NCI-H2171 (cell line): ENCODE measurements at places on chromosomes 3 and 15.

- no peak for DNase-seq
These were observed 12.0 kb upstream of the ZNF592 start for GRCh38 chr15:84736375-84736774.

- no peak for DNase-seq
These were observed 636.2 kb downstream of the NAALADL2 start for GRCh38 chr3:175495331-175495730.

DNA sequence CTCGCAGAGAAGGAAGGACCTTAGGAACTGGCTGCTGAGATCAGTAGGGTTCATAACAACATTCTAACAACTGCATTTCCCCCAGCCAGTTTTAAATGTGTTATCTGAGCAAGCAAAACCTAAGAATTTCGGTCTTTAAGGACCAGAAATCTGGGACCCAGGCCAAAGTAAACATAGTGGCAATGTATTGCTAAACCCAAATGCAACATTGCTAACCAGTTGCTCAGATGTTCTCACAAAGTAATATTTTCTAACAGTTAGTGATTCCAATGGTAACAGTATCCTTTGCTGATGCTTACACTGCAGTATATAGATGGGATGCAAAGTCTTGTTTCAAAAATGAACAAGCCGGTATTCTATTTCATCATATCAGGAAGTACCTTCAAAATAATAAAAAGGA, 254.3 kb downstream of the RYR3 start:
- DNase-seq = no peak

DNA sequence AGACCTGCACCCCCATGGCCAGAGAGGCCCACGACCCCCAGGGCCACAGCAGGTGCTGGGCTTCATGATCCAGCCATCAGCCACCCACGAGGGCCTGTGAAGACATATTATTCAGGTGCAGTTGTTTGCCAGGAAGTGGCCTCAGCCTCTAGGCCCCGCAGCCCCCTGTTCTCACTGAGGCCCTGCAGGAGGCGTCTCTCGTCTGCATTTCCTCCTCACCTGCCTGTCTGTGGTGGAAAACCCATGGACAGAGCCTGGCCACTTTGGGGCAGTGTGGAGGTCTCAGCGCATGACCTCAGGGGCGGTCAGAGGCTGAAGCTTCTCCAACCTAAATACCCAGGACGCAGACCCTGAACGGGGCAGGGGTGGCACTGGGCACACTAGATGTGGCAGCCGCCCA, 18.6 kb downstream of the UROC1 start:
- no peak for DNase-seq

GRCh38 chr3:14925729-14926591, 21.4 kb upstream of the NR2C2 start:
- no peak for DNase-seq

- no peak for DNase-seq
These were observed 34.4 kb downstream of the RYK start for GRCh38 chr3:134216191-134216764.

- no peak for DNase-seq
These were observed 25.1 kb upstream of the ETV5 start for GRCh38 chr3:186133980-186134379.

DNA sequence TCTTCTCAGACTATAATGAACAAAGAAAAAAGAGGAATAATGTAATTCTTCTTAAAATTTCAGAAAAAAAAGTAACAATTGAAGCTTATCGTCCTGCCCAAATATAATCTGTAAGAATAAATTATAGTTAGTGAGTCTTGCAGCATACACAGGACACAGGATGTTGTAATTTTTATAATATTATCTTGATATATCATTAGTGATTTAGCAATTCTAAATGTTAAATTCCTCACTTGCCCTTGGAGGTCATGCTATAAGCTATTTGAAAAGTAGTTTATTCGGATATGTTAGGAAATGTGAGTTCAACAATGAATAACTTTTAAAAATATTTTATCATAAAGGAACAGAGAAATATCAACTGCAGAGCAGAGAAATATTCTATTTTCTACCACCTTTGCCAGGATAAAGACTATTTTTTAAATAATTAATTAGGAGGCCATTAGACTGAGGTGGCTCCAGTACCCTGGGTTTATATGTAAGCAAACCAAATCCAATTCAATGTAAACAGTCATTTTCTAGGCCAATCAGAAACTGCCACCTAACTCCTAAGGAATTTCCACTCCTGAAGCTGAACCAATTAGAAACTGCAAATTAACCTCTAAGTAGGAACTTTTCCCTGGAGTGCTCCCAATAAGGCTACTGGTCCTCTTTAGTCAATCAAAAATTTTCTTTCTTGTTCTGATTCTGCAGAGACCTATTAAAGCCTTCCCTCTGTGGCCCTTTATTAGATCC, 1109.3 kb downstream of the ROBO2 start:
- DNase-seq = no peak

DNA sequence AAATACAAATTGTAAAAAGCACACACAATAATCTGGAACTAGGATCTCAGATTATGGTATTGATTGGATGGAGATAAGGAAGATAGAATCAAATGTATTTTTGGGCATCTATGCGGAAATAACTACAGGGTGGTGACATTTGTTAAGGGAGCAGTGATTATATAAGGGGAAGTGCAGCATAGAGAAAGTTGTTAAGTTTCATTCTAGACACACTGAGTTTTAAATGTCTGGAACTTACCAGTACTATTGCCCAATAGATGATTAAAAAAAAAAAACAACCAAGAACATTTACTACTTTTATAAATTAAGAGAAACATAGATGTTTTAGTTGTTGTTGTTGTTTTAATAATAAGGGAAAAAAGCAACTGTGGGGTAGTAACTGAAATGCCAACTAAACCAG, 32.1 kb upstream of the C3orf38 start:
- DNase-seq = no peak

- no peak for DNase-seq
These were observed 118.8 kb downstream of the NSMCE3 start for GRCh38 chr15:29150515-29151483.

DNA sequence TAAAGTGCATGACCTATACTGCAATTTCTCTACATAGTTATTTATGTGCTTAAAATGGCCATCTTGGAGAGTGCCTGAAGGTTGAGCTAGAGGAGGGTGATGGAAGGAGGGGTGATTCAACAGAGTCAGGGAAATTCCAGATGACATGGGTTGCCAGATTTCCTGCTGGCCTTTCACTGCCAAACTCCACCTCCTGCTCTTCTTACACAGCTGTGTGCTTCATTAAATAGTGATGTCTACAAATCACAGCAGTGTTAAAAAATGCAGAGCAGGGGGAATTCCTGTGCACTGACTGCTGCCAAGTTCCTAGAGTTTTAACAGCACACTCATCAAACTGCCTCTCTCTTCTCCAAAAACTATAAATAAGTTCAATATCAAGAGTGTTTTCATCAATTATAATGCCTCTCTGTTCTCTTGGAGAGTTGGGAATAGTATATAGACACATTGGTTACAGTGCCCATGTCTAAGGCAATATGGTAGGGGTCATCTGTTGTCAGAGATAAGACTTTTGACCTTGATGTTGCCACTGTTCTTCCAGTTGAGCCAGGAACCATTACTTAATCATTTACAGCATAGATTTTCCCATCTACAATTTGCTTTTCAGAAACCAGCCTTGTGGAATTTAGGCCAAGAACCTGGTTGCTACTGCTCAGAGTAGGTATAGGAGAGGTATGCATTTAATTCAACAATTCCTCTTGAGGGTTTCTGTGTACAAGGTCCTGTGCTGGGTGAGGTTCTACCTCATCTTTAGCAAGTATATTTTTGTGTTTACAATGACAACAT, 79.6 kb downstream of the TP63 start:
- peak; percentile 15 for DNase-seq

DNA sequence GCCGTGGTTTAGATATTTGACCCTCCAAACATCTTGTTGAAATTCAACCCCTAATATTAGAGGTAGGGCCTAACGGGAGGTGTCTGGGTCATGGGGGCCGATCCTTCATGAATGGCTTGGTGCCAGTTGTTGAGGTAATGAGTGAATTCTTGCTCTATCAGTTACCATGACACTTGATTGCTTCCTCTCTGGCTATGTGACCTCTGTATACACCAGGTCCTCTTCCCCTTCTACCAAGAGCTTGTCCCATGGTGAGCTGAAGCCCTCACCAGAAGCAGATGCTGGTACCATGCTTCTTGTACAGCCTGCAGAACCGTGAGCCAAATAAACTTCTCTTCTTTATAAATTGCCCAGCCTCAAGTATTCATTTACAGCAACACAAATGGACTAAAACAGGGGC, 41.8 kb upstream of the TIPARP start:
- no peak for DNase-seq

- DNase-seq = no peak
These were observed 143.4 kb downstream of the PDCD6IP start for GRCh38 chr3:33941804-33942203.

DNA sequence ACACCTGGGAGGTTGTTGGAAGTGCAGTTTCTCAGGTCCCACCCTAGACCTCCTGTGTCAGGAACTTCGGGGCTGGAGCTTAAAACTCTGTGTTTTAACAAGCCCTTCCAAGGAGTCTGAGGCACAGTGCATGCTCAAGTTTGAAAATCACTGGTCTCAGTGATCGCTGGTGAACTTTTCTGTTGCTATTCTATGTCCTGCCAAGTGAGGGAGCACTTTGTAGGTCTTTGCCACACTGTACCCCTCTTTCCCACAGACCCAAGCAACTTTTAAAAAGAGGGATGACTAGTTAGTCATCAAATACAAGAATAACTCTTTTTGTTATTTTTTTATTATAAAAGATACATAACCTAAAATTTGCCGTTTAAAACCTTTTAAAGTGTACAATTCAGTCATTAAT, 133.7 kb downstream of the AGBL1 start:
- DNase-seq = no peak

- no peak for DNase-seq
These were observed 42.6 kb downstream of the CCR4 start for GRCh38 chr3:32994045-32994444.

- DNase-seq = no peak
These were observed 64.2 kb downstream of the BOC start for GRCh38 chr3:113275583-113275928.

GRCh38 chr3:133453383-133453782, 53.5 kb downstream of the BFSP2 start:
- DNase-seq = no peak

DNA sequence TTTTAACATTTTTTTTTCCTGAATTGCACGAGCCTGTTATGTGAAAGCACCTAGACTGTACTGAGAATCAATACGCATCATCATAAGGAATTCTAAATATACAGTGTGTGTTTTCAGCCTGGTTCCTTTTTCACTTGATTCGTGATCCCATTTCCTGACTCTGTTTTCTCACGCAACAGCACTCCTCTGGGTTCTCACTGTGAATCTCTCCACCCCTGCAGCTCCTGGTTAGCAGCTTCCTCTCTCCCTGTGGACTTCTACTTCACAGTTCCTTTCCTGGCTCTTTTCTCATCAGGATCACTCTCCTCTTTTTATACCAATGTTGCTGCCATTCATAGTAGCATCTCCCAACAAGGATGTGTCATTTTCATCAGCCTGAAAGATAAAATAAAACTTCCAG, 297.2 kb downstream of the CADM2 start:
- DNase-seq = no peak

DNA sequence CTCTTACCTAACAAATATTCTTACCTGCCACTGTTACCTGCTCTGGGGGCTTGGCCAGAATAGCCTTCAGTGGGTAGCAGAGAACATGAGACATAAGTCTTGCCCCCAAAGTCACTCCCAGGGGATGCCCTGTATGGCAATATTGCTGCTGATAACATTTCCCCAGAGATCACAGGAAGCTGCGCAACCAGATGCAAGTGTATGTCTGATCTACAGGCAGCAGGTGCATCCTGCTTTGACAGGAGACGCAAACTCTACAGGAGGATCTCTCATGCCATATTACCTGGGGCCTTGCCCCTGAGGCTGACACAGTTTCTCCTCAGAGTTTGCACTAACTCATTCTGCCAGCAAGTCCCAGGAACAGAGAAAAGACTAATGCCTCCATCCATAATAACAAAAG, 174.4 kb upstream of the LPP start:
- DNase-seq = no peak

DNA sequence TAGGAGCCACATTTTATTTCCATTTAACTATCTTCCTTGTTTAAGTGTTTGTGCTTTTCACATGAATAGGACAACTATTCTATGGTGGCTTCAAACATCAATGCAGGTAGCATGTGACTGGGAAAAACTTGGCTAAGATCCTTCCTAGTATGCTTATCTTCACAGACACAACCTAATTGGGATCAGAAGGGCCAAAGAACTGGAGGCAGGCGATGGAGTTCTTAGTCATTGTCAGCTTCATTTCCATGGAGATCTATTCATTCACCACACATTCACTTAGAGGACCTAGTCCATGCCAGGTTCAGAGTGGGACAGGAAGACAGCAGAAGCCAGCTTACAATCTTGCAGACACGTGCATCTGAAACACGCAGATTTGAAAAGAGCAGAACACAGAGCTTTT, 277.5 kb upstream of the PPP2R3A start:
- DNase-seq = no peak

DNA sequence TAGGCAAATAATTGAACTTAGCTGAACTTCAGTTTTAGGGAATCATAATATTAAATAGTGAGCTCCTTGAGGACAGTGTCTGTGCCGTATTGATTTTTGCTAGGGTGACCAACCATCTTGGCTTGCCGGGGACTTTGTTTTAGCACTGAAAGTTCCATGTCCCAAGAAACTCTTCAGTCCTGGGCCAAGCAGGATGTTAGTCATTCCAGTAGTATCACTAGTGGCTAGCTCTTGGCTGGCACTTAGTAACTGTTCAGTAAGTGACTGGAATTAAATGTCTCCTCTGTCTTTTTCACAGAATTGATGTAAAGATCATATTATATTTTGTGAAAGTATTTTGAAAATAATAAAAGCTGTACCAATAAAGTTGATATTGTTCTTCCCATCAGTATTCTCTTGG, 42.3 kb downstream of the RSRC1 start:
- DNase-seq = no peak

DNA sequence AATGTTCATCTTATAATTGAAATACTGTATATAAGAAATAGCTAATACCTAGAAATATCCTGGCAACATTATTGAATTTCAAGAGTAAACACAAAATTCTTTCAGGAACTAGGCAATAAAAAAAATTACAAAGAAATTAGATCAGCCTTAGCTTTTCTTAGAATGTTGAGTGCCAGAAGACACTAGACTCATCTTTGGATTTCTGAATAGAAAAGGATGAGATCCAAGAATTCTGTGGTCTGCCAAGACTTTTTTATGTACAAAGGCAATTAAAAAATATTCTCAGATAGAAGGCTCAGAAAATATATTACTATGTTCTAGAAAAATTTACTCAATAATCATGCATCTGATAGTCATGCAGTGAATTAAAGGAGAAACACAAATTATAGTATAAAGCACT, 294.5 kb upstream of the CDIN1 start:
- DNase-seq = no peak

GRCh38 chr3:128453501-128454309, 13.0 kb downstream of the DNAJB8 start:
- DNase-seq = no peak

GRCh38 chr3:169998668-169999131, 32.1 kb downstream of the SEC62 start:
- no peak for DNase-seq
